ENCODE measurements at places on chromosomes 1 and 21. TPM values are rescaled to one million over a fixed set of nuclear protein-coding genes. Genes with fewer than 3 reads are reported as not detected.

- no peak for DNase-seq
- H3K27ac ChIP-seq = no peak overlapping the region
- H3K27me3 ChIP-seq = no peaks in the 10 kb centered on the region
- H3K4me1 ChIP-seq = no peaks in the 10 kb centered on the region
Observed at GRCh38 chr1:52432807-52433206, 28.4 kb downstream of the PRPF38A start.

DNA sequence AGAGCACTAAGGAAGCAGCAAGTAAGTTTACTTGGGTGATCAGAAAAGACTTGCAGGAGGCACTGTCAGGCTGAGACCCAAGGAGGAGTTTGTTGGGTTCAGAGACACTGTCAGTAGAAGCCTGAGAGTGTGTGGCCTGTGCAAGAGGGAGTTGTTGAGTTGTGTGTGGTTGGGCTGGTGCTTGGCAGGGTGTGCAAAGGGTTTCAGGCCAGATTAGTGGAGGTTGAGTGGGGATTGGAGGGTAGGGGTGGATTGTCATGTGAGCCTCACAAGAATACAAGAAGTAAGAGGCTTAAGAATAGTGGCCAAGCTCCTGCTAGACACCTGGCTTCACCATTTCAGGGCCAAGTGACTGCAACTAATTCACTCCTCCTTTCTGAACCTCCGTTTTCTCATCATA lies 8.9 kb upstream of the KIF21B start:
- H3K36me3 ChIP-seq = no peaks in the 10 kb centered on the region
- no peak for DNase-seq
- no peak overlapping the region for H3K4me3 ChIP-seq
- no peak overlapping the region for H3K27ac ChIP-seq

- H3K36me3 ChIP-seq = peaks cover 1% of the 10 kb centered on the region
- H3K27me3 ChIP-seq = no peaks in the 10 kb centered on the region
- DNase-seq = no peak
- H3K4me3 ChIP-seq = no peak overlapping the region
- no peak overlapping the region for H3K27ac ChIP-seq
Observed at GRCh38 chr1:200683298-200683697, 13.6 kb upstream of the DDX59 start.

DNA sequence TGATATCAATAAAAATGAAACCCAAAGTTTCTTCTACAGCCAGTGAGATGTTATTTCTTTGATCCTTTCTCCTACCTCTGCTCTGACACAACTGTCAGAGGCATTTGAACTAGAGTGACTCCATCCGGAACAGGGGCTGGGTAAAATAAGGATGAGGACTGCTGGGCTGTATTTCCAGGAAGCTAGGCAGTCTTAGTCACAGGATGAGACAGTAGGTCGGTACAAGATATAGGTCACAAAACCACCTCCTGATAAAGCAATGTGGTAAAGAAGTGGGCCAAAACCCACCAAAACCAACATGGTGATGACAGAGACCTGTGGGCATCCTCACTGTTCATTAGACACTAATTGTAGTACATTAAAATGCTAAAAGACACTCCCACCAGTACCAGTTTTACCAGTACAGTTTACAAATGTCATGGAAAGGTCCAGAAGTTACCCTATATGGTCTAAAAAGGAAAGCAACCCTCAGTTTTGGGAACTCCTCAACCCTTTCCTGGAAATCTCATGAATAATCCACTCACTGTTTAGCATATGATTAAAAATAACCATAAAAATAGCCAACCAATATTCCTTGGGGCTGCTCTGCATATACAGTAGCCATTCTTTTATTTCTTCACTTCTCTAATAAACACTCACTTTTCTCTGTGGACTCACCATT lies 96.7 kb downstream of the GABPA start:
- no peak overlapping the region for H3K4me3 ChIP-seq
- H3K27me3 ChIP-seq = no peaks in the 10 kb centered on the region
- no peak for DNase-seq

GRCh38 chr21:42754270-42754933 lies 101.0 kb downstream of the PDE9A start:
- H3K36me3 ChIP-seq = peaks cover 76% of the 10 kb centered on the region
- H3K4me1 ChIP-seq = peaks cover 6% of the 10 kb centered on the region
- no peak overlapping the region for H3K27ac ChIP-seq
- no peak for DNase-seq
- H3K4me3 ChIP-seq = no peak overlapping the region

- H3K4me3 ChIP-seq = no peak overlapping the region
- no peaks in the 10 kb centered on the region for H3K27me3 ChIP-seq
- peaks cover 4% of the 10 kb centered on the region for H3K36me3 ChIP-seq
Observed at GRCh38 chr1:26851106-26851684, 11.8 kb upstream of the SFN start.

- H3K4me1 ChIP-seq = no peaks in the 10 kb centered on the region
- no peak for DNase-seq
- no peaks in the 10 kb centered on the region for H3K27me3 ChIP-seq
- no peaks in the 10 kb centered on the region for H3K36me3 ChIP-seq
- H3K4me3 ChIP-seq = no peak overlapping the region
Observed at GRCh38 chr1:182671750-182672486, 12.5 kb downstream of the RGS8 start.

- no peaks in the 10 kb centered on the region for H3K4me1 ChIP-seq
- no peaks in the 10 kb centered on the region for H3K36me3 ChIP-seq
- H3K27me3 ChIP-seq = no peaks in the 10 kb centered on the region
- H3K4me3 ChIP-seq = no peak overlapping the region
- H3K27ac ChIP-seq = no peak overlapping the region
- DNase-seq = no peak
Observed at GRCh38 chr1:60567256-60567655, 493.7 kb upstream of the C1orf87 start.

DNA sequence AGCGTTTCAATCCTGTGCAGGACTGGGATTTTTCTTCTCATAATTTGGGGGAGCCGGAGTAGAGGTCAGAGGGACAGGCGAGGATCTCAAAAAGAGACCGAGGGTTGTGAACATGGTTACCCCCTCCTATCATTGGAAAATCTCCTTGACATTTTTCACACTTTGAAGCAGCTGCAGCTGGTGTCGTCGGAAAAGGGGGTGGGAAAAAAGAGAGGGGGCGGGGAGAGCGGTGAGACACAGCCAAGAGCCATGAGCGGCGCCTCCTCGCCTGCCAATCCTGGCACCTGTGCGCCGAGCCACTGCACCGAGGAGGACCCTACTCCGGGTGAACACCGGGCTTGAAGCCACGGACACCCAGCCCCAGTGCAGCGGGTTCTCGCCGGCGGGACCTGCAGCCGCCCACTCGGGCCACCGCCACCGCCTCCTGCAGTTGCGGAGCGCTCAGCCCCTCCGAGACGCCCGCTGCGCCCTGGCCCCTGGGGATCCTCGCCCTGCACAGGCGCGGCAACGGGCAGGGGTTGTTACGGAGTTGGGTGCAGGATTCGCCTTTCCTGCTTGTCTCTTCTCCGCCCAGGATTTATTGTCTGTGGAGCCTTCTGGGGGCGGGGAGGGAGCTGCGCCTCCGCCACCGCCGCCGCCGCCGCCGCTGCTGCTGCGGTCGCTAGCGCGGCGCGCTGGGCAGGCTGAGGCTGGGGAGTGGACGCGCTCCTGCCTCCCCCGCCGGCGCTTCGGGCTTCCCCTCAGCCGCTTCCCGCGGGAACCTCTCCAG lies at the start of gene LRRC7:
LRRC7 (plus strand) TSS at position 271 of the 769 bp plus-strand sequence. CDS start 718 bp downstream, outside the sequence.
- H3K4me1 ChIP-seq = peaks cover 31% of the 10 kb centered on the region
- no peak for DNase-seq
- no peaks in the 10 kb centered on the region for H3K36me3 ChIP-seq
- H3K27ac ChIP-seq = peak within 1 kb of the TSS; percentile 69
- H3K4me3 ChIP-seq = peak within 1 kb of the TSS; percentile 50

DNA sequence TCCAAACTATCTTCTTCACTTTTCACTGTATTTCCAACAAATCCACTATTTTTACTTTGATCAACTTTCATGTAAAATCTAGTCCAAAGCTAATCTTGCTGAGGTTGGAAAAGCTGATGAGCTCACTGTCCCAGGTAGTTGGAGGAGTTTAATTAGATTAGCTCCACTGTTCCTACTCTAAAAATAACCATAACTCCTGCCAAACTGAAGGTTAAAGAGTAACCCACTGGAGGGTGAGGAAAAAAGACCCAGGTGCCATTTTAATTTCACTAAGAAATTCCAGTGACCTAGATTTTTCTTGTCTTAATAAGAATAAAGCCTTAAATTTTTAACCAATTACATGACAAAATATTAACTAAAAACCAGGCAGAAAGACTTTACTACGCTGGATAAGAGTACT lies 15.3 kb downstream of the DCAF8 start:
- no peaks in the 10 kb centered on the region for H3K27me3 ChIP-seq
- no peak for DNase-seq
- no peaks in the 10 kb centered on the region for H3K4me1 ChIP-seq
- no peak overlapping the region for H3K27ac ChIP-seq
- no peak overlapping the region for H3K4me3 ChIP-seq
- no peaks in the 10 kb centered on the region for H3K36me3 ChIP-seq

- no peak overlapping the region for H3K27ac ChIP-seq
- DNase-seq = no peak
- H3K4me1 ChIP-seq = no peaks in the 10 kb centered on the region
- H3K27me3 ChIP-seq = no peaks in the 10 kb centered on the region
Observed at GRCh38 chr1:221940631-221941030, 198.7 kb upstream of the DUSP10 start.

DNA sequence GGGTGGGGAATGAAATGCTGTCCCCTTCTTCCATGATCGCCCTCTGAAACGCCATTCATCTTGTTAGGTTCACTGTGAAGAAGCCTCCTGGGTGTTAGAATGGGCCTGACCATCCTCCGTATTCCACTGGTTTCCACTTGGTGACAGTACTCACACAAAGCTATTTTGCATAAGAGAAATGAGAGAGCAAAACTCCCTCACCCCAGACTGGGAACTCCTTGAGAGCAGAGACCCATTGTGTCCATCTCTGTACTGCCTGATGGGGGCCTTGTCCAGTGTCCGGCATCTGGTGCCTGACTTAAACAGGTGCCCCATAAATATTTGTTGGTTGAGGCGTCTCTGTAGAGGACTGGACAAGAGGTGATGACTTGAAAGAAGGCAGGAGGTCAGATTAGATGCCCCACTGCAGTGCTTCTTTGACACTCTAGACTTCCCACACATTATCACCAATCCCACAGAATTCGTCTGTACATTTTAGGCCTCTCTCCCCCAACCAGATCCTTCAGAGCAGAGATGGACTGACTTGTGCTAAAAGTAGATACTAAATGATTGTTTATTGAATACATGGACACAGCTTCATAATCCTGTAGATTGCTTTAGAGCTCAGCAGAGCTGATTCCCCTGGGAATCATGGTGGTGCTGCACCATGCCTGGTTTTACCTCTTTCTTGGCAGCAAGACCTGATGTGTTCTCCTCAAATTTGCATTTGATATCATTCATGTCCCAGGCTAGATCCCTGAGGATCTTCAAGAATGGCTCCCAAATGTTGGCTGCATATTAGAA lies 22.4 kb upstream of the KCNA2 start:
- no peaks in the 10 kb centered on the region for H3K36me3 ChIP-seq
- no peak for DNase-seq
- no peaks in the 10 kb centered on the region for H3K27me3 ChIP-seq
- H3K4me3 ChIP-seq = no peak overlapping the region

DNA sequence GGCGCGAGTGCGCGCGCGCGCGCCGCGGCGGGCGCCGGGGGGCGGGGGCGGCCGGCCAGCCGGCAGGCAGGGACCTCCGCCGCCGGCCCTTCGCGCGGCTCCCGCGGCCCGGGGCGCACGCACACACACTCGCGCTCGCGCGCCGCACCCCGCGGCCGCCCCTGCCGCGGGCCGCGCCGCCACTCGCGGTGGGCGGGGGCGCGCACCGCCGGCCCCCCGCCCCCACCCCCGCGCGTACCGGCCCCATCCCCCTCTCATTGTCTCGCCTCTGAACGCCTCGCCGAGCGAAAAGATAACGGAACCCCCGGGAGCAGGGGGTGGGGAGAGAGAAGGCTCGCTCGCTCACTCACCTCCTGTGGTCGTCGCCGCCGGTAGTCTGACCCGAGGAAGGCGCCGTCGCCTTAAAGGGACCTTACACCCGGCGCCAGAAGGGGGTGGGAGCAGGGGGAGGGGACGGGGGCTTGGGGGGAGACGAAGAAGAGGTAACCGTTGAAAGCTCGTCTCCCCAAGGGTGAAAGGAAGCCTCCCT lies 428 bp downstream of the POGZ start:
- DNase-seq = peak; percentile 29
- H3K36me3 ChIP-seq = no peaks in the 10 kb centered on the region
- peaks cover 24% of the 10 kb centered on the region for H3K4me1 ChIP-seq

DNA sequence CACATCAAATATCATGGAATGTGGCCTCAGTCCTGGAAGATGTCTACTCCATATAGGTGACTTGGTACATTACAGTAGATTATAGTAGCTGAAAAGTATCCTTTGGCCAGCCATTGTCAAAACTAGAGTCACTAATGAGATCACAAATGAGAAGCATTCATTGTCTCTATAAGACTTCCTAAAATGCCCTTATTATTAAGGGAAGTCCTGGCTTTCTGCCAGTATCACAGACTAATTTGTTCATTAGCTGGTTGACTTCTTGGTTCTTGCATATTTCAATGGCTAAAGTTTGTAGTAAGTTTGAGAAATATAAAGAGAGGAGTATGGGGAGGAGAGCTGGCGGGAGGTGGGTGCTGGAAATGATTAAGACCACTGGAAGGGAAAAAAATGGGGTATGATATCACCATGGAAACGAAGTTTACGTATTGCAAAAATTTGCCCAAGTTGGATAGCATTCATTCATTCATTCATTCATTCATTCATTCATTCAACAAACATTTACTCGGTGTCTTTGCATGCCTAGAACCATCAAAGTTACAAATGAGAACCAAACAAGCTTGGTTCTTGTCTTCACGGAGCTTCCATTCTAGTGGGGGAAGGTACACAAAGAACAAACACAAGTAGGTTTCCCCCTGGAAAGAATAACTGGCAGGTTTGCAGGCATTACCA lies 11.7 kb upstream of the B3GALNT2 start:
- no peak for DNase-seq
- no peak overlapping the region for H3K4me3 ChIP-seq
- H3K36me3 ChIP-seq = no peaks in the 10 kb centered on the region
- H3K4me1 ChIP-seq = no peaks in the 10 kb centered on the region

DNA sequence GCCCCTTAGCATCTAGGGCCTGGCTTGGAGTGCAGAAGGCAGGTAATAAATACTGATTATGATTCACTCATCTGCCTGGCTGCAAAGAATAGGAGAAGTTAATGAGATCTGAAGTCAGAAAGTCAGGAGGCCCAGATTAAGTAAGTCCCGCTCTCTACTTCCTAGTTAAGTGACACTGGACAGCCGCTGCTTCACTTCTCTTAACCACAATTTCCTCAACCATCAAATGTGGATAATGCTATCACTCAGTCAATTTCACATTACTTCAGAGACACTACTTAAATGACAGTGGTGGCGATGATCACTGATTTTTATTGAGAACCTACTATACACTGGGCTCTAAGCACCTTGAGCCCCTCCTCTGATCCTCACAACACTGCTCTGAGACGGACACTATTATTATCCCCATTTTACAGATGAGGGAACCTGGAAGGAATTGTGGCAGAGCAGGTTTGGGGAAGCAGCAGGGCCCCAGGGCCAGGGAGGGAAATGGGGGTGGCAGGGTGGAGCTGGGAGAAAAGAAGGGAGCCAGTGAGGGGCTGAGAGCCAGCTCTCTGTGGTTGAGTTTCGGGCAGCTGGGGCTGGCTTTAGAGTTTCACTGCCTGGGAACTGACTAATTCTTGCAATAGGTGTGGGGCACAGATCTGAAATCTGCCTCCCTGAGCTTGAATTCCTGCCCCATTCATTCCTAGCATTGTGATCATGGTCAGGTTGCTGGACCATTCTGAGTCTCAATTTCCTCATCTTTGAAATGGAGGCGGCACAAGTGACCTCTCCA lies 2.4 kb upstream of the E2F2 start:
- no peak overlapping the region for H3K4me3 ChIP-seq
- H3K4me1 ChIP-seq = no peaks in the 10 kb centered on the region
- H3K36me3 ChIP-seq = no peaks in the 10 kb centered on the region
- H3K27ac ChIP-seq = no peak overlapping the region
- H3K27me3 ChIP-seq = no peaks in the 10 kb centered on the region

MRPS15 gene
- total RNA-seq = 33.4 TPM

All from tibial nerve (tissue), 4 donors.